ENCODE measurements at places on chromosomes 12 and 14. TPM values are rescaled to one million over a fixed set of nuclear protein-coding genes. Genes with fewer than 3 reads are reported as not detected.

ARHGAP5 gene
- 68.4 TPM for total RNA-seq

TRPV4 gene
- total RNA-seq, result 0.51 TPM

TCL1B gene
- not detected for total RNA-seq

KRT73 gene
- not detected for total RNA-seq

DNA sequence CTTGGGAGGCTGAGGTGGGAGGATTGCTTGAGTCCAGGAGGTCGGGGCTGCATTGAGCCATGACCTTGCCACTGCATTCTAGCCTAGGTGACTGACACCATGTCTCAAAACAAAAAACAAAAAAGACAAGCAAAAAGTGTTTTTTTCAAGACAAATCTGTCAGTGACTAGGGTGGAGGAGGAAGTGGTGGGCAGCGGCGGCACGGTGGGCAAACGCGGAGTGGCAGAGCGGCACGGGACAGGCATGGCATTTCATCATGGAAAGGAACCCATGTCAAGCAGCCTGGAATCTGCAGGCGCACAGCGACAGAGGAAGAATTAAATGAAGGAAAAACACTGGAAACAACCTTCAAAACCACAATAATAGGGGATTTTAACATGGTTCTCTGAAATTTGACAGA, 4.0 kb upstream of the BTBD6 start:
- no peak for DNase-seq

GRCh38 chr12:20184514-20184913, 183.8 kb upstream of the PDE3A start:
- no peak for DNase-seq

DNA sequence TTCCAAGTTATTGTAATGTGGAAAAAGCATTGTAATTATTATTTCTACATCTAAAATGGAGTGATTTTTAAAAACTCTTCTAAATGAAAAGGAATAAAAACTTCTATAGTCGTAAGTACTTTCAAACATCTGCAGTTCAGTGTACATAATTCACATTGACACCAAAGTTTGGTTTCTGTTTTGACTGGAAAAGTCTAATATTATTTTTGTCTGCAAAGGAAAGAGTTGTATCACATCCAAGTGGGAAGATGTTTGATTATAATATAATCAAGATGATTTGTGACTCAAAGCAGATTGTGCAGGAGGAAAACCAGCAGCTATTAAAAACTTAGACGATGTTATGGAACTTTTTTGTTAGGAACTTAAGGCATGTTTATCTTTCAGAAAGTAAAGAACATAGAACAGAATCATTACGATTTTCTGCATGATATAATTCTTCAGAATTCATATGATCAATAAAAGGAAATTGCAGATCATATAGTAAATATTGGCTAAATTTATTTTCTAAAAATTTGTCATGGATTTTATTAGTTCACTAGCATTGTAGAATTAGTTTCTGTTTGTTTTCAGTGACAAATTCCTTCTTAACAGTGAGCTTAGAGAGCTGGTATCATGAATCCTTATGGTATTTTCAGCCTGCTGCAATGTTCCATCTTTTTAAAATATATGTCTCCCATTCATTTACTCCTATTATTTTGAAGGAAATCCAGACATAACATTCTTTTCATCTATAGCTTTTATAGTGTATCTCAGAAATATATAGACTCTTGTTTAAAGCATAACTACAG, 145.8 kb downstream of the MIPOL1 start:
- peak; percentile 7 for DNase-seq

DNA sequence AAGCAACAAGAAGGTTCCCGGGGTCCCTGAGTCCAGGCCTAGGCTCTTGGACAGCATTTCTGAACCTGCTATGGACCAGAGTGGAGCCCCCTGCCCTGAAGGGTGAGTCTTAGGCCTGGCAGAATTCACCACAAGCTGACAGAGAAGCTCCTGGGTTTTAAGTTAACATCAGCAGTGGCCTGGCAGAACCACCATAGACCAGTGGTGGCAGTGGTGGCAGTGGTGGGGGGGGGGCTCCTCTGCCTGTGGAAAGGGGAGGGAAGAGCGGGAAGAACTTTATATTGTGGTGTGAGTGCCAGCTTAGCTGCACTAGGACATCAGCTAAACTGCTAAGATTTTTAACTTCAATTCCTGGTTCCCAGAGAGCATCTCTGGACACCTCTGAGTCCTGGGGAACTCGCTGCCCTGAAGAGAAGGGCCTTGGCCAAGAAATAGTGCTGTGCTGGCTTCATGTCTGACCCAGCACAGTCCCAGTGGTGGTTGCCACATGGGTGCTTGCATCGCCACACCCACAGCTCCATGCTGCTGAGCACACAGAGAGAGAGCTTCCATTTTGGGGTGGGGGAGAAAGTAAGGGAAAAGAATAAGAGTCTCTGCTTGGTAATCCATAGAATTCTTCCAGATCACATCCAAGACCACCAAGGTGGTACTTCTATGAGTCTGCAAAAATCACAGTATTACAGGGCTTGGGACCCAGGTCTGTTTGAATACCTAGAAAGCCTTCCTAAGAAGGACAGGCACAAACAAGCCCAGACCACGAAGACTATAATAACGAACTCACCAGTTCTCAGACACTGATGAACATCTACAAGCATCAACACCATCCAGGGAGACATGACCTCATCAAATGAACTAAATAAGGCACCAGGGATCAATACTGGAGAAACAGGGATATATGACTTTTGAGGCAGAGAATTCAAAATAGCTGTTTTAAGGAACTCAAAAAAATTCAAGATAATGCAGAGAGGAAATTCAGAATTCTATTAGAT, 20.4 kb upstream of the RNF212B start:
- DNase-seq, result no peak

- DNase-seq, result no peak
Observed at GRCh38 chr12:78167510-78167909, 336.8 kb downstream of the NAV3 start.

DNA sequence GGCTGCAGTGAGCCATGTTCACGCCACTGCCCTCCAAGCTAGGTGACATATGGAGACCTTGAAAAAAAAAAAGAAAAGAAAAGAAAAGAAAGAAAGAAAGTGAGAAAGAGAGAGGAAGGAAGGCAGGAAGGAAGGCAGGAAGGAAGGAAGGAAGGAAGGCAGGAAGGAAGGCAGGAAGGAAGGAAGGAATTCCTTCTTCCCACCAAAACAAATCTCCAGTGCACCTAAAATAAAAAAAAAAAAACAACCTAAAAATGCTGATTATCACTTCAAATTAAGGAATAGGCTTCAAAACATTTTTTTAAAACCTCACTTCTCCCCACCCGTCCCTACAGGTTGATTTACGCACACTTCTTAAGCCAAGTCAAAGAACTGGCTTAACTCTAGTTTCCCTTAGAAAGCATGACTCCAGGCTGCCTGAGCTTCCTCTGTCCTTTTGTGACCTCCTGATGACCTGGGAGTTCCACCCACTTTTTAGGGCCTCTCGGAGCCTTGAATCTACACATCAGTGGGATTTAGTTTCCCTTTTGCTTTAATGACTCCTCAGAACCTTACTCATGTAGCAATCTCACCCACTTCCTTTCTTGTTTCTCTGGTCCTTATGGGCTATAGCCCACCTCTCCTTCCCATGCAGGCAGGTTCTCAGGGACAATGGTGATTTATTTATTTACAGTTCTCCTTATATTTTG, 18.6 kb downstream of the DUSP6 start:
- DNase-seq, result no peak

DNA sequence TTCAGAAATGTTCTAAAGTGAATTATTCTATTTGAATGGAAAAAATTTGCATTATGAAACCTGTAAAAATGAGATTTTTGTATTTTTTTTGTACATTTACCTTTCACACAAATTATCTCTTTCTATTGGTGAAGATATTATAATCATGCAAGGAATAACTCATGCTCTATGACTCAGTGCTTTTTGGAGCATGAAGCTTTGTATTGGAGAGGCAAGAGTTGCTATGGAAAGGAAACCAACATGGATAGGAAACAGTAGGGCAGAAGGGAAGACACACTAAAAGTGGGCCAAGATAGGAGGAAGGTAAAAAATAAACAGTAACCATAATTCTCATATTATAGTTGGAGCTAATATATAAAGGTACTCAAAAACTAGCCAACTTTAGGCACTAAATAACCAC, 79.0 kb downstream of the PLCZ1 start:
- DNase-seq, result no peak

- no peak for DNase-seq
Observed at GRCh38 chr14:72565149-72565559, 328.7 kb downstream of the DPF3 start.

- no peak for DNase-seq
Observed at GRCh38 chr14:99707420-99707819, 23.3 kb downstream of the CYP46A1 start.

Data from fibroblast of lung (primary cell).